ENCODE measurements at places on chromosomes 5 and 9. TPM values are rescaled to one million over a fixed set of nuclear protein-coding genes. Genes with fewer than 3 reads are reported as not detected.
A peak's percentile ranks its signal among the peaks of the same experiment; 100 is the strongest.

GRCh38 chr5:87403899-87404298 lies 8.8 kb downstream of the CCNH start:
- no peak for DNase-seq

Gene CCDC152
- 1.4 TPM for total RNA-seq

DNA sequence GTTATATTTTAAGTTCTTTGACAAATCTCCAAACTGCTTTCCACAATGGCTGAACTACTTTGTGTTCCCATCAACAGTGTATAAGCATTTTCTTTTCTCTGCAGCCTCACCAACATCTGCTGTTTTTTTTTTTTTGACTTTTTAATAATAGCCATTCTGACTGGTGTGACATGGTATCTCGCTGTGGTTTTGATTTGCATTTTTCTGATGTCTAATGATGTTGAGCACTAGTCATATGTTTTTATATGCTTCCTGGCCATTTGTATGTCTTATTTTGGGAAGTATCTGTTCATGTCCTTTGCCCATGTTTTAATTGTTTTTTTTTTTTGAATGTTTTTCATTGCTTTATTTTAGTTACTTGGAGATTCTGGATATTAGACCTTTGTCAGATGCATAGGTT lies 196.6 kb downstream of the PLK2 start:
- no peak for DNase-seq

GRCh38 chr5:143769026-143769786 lies 42.8 kb upstream of the HMHB1 start:
- no peak for DNase-seq

DNA sequence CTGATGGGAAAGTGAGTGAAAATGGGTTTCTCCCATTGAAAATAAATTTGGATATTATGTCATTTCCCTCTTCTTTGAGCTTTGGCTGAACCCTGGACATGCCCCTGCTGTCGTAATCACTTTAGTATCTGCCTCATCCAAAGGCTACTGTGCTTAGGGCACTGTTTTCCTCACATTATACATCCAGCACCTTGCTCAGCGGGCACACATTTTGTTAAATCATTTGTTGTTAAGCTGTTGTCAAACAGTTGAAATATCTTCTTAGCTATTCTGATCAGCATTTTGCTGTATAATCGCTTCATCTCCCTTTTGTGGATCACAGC lies 352.7 kb upstream of the CD180 start:
- DNase-seq: no peak

DNA sequence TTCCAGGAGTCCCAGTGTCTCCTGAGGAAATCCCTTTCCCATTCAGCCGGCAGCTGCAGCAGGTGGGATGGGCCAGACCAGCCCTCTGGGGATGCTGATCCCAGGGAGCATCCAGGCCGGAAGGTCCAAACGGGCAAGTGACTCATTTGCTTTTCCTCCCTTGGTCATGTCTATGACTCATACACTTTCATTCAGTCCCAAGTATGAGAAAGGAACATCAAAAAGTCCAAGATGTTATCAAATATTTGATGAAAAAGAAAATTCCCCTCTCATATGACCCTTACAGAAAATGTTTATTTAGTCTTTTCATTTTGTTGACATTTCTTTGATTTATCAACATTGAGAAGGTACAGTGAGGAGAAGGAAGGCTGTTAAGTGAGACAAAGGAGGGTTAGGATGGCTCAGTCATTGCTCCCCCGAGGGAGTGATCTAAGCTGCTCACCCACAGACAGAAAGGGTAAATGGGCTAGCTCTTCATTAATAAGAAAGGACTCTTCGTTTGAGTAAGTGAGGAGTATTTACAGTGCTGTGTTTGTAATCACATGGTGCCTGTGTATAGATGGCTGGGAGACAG lies 117.6 kb upstream of the ANKRD55 start:
- peak; percentile 79 for DNase-seq

GRCh38 chr9:122821278-122821943 lies 7.0 kb downstream of the PDCL start:
- peak; percentile 58 for DNase-seq

All from right atrium auricular region (tissue), 2 donors.